ENCODE measurements at places on chromosomes 2 and 18. TPM values are rescaled to one million over a fixed set of nuclear protein-coding genes. Genes with fewer than 3 reads are reported as not detected.

XDH gene
- total RNA-seq, result 4.6 TPM

ACVR1C gene
- 0.09 TPM for total RNA-seq

VSNL1 gene
- 21.7 TPM for total RNA-seq

RNMT gene
- 14.8 TPM for total RNA-seq

PLGLB1 gene
- total RNA-seq, result not detected

CHPF gene
- 168 TPM for total RNA-seq

LONRF2 gene
- not detected for total RNA-seq

MAP3K19 gene
- total RNA-seq, result not detected

All from airway epithelial cell (primary cell).